Activated CD4-positive, alpha-beta T cell treated with anti-CD3 and anti-CD28 coated beads for 36 hours (primary cell): ENCODE measurements at places on chromosomes 6 and 20. TPM values are rescaled to one million over a fixed set of nuclear protein-coding genes. Genes with fewer than 3 reads are reported as not detected.

Gene COX7A2
- total RNA-seq = 520 TPM

DNA sequence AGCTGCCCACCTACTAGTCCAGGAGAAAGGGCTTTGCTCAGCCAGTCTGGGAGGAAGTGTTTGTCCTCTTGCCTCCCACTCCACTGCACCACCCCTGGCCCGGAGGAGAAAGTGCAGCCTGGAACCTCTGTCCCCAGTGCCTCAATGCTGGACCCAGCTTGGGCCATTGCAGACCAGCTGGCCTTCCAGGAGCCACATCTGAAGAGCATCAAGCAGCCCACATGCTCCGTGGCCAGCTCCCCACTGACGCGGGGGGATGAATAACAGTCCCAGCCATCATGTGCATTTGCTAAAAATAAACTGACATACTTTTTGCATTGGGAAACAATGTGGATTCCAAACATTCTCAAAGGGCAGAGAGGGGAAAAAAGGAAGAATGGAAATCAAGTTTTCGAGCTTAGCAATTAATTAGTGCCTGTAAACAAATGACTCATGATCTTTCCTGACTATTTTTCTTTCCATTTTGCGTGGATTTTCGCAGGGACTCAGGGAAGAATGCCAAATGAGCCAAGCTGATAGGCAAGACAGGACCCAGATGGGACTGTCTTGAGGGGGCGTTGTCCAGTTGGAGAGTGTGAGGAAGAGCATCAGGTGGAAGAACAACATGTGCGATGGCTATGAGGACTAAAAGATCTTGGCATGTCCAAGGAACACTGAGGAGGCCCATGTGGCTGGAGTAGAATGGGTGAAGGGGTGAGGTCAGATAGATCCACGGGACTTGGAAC is 34.1 kb downstream of the CEBPB start:
- no peak overlapping the region for H3K4me3 ChIP-seq
- H3K27me3 ChIP-seq = no peaks in the 10 kb centered on the region
- DNase-seq = no peak
- peaks cover 12% of the 10 kb centered on the region for H3K4me1 ChIP-seq

GRCh38 chr20:1505361-1505760 is 14.1 kb upstream of the SIRPB2 start:
- no peaks in the 10 kb centered on the region for H3K36me3 ChIP-seq
- peaks cover 14% of the 10 kb centered on the region for H3K27me3 ChIP-seq
- no peak overlapping the region for H3K27ac ChIP-seq
- H3K4me3 ChIP-seq = no peak overlapping the region
- H3K4me1 ChIP-seq = peaks cover 6% of the 10 kb centered on the region

DNA sequence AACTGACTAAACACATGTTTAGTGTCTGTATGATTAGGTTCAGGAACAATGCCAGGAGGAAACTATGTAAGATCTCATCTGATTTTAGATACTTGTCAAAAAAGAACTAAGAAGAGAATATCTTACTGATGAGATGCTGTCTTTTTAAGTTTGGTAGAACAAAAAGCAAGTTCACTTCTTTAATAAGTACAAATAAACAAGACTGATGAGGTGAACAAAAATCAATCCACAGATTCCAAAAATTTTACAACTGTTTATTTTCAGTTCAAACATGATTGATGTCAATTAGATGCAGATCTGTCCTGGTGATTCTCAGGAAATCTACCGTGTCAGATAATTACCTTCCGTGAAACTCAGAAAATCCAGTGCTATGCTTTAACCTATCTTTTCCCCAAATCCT is 24.9 kb downstream of the EPHA7 start:
- H3K4me3 ChIP-seq = no peak overlapping the region
- H3K36me3 ChIP-seq = no peaks in the 10 kb centered on the region
- H3K27me3 ChIP-seq = no peaks in the 10 kb centered on the region
- no peak for DNase-seq

DNA sequence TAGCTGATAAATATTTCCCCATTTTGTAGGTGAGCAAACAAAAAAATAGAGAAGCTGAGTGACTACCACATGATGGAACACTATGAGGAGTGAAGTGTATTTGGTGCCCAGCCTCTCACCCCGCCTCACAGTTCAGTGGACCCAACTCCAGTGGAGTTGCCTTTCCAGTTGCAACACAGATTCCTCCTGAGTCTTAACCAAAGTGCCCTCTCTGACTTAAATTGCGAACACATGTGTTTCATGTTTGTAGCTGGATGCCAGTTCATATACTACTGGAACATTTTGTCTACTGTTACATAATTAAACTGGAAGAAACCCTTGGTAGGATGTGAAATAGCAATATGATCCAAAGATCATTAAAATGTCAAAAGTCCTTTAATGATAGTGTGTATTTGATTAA is 448.9 kb downstream of the COL12A1 start:
- no peaks in the 10 kb centered on the region for H3K36me3 ChIP-seq
- no peaks in the 10 kb centered on the region for H3K27me3 ChIP-seq
- no peaks in the 10 kb centered on the region for H3K4me1 ChIP-seq
- no peak for DNase-seq

GRCh38 chr6:43665376-43665775 is 20.5 kb downstream of the RSPH9 start:
- no peak for DNase-seq
- no peak overlapping the region for H3K4me3 ChIP-seq
- peaks cover 37% of the 10 kb centered on the region for H3K4me1 ChIP-seq
- peaks cover 2% of the 10 kb centered on the region for H3K36me3 ChIP-seq
- no peaks in the 10 kb centered on the region for H3K27me3 ChIP-seq
